ENCODE measurements at places on chromosomes 2 and 18.

DNA sequence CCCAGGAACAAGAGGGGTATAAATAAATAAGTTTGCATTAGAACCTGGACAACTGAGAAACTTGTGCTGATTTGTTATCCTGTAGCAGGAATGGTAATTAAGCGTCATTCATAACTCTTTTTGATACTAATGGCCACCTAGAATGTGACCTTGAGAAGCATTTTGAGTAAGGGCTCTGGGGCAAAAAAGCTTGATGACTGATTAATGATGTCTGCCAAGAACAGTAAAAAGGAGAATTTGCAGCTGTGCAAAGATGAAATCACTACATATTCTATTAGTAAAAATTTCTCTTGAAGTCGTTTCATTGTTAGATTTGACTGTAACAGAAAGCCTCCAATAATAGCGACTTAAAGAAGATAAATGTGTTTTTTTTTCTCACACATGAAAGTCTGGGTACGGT, 157.7 kb downstream of the PRKCE start:
- no peak for DNase-seq

- peak; percentile 45 for DNase-seq
These were observed 476 bp downstream of the STRN start for GRCh38 chr2:36965751-36966369.

DNA sequence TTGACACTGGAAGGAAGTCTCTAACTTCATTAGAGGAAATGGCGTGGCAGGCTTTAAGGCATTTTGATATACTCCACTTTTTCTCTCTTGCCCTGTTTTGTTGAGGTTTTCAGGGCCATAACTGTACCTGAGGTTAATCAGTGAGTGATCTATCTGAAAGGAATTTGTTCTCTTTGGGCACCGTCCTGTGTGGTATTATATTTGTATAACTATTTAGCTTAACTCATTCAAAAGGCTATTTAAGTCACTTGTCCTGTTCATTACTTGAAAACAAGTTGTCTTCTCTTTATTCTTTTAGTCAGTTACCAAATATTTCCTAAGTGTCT, 180.4 kb downstream of the NEDD4L start:
- DNase-seq, result no peak

GRCh38 chr2:12498704-12499103, 218.0 kb upstream of the TRIB2 start:
- DNase-seq, result no peak

DNA sequence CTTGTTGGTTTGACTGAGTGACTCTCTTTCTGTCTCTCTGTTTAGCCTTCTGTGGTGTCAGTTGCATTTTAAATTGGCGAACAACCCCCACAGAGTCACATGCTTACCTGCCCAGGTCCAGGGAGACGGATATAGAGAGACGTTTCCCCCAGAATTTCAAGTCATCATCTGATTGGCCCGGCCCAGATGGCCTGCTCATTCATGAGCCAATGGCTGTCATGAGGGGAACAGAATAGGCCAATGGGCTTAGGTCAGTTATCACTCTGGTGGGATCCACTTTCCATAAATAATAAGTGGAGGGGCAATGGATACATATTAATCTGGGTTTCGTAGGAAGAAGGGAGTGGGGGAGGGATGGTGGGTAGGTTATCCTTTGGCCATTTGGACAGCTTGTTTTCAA, 150.0 kb upstream of the SPRED2 start:
- DNase-seq, result no peak

DNA sequence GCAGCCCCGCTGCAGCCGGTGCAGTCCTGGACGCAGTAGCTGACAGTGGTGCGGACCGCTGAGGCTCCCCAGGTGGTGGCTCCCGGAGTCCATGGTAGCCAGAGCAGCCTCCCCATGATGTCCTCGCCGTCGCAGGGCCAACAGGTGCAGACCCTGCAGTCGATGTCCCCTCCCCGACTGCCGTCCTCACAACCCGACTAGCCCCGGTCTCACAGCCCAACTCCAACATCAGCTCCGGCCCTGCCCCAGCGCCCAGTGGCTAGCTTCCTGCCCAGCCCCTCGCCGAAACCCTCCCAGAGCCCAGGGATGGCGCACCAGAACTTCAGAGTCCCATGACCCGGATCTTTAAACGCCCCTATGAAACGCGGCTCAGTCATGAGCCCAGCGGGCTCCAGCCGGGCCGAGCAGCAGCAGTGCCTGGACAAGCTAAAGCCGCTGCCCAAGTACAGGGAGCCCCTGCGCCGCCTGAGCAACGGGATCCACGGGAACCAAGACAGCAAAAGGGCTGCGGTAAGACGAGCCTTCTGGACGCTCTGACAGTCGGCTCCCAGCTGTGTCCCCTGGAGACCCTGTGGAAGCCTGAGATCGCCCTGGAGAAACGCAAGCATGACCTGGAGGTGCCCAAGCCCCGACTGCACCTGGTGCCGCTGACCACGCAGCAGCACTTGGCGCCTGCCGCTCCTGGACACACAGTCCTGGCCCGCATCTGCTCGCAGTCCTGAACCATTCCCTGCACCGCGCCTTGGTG, 53.8 kb upstream of the TUBA3E start:
- no peak for DNase-seq

DNA sequence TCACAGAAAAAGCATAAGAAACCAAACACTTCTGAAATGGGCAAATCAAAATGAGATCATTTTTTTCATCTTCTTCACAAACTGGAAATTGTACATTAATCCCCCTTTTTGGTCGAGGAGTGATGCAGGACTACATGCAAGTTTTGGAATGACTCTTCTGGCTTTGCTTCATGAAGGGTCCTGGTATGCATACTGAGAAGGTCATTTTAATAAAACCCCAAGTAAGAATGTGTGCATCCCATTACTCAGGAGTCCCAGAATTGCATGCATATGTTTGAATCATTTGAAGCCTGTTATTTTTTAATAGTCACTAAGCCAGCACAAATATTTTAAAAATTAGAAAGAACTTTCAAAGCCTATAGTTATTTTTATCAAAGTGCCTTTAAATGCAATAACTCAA, 16.7 kb upstream of the EHBP1 start:
- no peak for DNase-seq

GRCh38 chr2:2263196-2263829, 67.8 kb downstream of the MYT1L start:
- no peak for DNase-seq

DNA sequence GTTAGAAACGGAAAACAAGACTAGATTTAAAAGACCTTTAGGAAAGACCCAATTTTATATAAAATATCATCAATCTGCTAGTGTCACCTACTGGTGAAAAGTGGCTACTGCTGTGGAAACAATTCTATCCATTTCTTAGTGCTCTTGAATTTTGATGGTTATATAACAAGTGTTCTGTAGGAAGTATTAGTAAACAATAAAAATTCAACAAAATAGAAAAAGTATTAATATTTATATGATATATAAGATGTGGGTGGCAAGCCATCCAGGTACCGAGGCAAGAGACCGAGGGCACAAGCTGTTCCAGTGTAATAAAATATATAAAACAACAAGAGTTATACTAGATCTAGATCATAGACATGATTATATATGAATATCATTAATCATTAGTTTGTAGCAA, 6.2 kb upstream of the TMEM87B start:
- DNase-seq, result no peak

- no peak for DNase-seq
These were observed 151.0 kb downstream of the CCBE1 start for GRCh38 chr18:59546188-59546587.

GRCh38 chr2:138703242-138703641, 76.9 kb downstream of the NXPH2 start:
- no peak for DNase-seq

Data from stimulated activated CD4-positive, alpha-beta T cell treated with anti-CD3 and anti-CD28 coated beads, Interleukin-12 subunit alpha, Interleukin-12 subunit beta, amount 100 ng/mL, for 4 hours (primary cell).